ENCODE measurements at places on chromosomes 16 and 17.

- no peak for DNase-seq
These were observed 4.7 kb upstream of the KAT7 start for GRCh38 chr17:49783791-49784190.

GRCh38 chr17:20995164-20995872 lies 47.5 kb downstream of the USP22 start:
- no peak for DNase-seq

- no peak for DNase-seq
These were observed 1.8 kb upstream of the FLOT2 start for GRCh38 chr17:28899212-28899815.

- no peak for DNase-seq
These were observed 59.7 kb downstream of the PDPK1 start for GRCh38 chr16:2597560-2597902.

- no peak for DNase-seq
These were observed 21.9 kb downstream of the ORC6 start for GRCh38 chr16:46711106-46712058.

GRCh38 chr17:61575352-61575975 lies 15.6 kb downstream of the NACA2 start:
- no peak for DNase-seq

DNA sequence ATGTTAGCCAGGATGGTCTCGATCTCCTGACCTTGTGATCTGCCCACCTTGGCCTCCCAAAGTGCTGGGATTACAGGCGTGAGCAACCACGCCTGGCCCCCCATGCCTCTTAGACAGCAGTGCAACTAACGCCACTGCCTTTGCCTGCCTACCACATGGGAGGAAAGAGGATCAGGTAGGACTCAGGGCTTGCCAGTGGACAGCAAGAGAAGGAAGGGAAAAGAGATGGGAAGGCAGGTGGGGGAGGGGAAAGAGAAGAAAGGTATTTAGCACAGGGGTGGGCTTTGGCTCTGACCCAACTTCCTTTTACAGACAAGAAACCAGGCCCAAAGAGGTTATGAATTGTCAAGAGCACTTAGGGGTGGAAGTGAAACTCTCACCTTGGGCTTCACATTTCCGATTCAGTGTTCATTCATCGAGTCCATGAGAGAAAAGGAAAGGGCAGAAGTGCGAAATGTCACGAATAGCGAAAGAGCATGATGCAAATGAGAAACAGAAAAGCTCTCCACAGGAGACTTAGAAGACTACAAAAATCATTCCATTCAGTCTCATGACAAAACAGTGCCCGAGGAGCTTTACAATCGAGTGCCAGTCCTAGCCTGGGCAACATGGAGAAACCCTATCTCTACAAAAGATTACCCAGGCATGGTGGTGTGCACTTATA lies 36.4 kb downstream of the CDK5R1 start:
- no peak for DNase-seq

DNA sequence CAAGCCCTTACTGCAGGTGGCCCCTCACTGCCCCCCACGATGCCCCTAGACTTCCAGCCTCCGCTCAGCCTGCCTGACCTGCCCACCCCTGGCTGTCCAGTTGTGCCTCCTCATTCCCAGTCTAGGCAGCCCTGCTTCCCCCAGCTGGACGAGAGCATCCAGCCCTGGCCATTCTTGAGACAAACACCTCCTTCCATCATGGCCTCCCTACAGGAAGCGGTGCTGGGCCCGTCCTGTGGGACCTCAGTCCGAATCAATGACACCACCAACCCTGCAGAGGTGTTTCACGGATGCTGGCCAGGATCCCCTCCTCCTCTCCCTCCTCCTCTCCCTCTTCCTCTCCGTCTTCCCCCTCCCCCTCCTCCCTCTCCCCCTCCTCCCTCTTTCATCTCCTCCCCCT lies 28.3 kb downstream of the CCDC40 start:
- DNase-seq: no peak

- DNase-seq: no peak
These were observed 90.5 kb downstream of the C16orf78 start for GRCh38 chr16:49464093-49464492.

DNA sequence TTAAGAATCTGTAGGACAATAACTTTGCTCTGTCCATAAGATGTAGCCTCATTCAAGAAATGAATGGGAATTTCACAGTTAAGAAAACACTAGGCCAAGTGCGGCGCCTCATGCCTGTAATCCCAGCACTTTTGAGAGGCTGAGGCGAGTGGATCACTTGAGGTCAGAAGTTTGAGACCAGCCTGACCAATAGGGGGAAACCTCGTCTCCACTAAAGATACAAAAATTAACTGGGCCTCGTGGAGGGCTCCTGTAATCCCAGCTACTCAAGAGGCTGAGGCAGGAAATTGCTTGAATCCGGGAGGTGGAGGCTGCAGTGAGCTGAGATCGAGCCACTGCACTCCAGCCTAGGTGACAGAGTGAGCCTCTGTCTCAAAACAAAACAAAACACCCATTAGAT lies 19.9 kb upstream of the RSL1D1 start:
- no peak for DNase-seq

DNA sequence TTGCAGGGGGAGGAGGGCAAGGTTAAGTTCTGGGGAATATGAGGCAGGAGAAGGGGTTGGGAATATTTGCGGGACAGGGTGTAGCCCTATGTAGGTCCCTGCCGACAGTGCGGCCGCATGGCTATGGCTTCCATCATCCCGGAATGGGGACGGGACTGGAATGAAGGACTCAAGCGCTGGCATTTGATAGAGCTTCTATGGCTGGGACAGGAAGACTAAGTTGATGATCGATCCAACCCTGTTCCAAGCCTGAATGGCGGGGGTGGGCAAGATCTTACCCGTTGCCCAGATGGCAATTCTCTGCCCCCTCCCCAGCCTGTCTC lies 47.1 kb downstream of the SRCIN1 start:
- DNase-seq: no peak

GRCh38 chr17:72304859-72305258 lies 184.0 kb downstream of the SOX9 start:
- DNase-seq: no peak

DNA sequence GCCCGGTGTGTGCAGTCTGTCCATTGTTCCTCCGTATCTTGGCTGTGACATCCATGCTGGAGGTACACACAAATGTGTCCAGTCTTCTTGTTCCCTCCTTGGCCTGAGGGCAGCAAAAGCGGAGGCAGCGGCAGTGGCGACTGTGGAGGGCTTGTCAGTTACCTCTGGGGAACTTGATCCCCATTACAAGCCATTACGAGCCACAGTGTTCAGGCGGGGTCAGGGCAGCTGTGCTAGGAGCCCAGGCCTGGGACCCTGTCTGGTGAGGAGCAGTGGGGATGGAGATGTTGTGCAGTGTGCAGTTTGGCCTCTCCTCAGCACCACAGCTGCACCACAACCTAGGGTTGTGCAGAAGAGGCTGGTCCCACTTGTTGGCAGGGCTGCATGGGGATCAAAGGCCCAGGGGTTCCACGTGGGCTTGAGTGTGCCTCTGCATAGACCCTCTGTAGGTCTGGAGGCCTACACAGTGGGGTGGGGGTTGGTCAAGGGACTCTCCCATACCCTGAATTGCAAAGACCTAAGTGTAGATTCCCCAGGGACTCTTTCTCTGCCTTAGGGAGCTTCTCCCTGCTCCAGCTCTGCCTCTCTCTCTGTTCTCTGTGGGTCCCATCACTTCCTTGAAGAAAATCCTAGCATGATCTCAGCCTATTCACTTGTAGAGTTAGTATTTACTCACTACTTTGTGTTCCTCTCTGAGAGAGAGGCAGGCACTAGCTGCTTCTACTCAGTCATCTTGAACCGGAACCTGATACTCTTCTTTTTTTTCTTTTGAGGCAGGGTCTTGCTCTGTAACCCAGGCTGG lies 58.8 kb downstream of the SLFN11 start:
- no peak for DNase-seq

DNA sequence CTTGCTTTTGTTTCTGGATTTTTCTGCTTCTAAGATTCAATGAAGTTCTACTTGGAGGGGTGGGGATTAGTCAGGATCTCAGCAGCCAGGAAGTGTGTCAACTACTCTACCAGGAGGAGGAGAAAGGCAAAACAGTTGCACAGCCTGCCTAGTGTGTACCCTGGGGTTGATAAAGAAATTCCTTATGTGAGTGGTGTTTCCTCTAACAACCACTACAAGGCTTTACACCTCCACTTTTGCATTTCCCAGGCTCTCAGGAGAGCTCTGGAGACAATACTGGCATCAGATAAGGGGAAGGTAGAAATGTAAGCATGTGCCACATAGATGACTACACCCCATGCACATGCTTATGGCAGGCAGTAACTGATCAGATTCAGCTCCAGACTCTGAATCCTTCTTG lies 174.6 kb downstream of the TOX3 start:
- DNase-seq: no peak

- no peak for DNase-seq
These were observed 35.6 kb downstream of the ELAC2 start for GRCh38 chr17:12982224-12982623.

- DNase-seq: peak; percentile 37
These were observed 12.0 kb upstream of the RNF157 start for GRCh38 chr17:76252040-76252954.

GRCh38 chr16:35687071-35687470 lies 2227.7 kb downstream of the TP53TG3F start:
- DNase-seq: no peak

DNA sequence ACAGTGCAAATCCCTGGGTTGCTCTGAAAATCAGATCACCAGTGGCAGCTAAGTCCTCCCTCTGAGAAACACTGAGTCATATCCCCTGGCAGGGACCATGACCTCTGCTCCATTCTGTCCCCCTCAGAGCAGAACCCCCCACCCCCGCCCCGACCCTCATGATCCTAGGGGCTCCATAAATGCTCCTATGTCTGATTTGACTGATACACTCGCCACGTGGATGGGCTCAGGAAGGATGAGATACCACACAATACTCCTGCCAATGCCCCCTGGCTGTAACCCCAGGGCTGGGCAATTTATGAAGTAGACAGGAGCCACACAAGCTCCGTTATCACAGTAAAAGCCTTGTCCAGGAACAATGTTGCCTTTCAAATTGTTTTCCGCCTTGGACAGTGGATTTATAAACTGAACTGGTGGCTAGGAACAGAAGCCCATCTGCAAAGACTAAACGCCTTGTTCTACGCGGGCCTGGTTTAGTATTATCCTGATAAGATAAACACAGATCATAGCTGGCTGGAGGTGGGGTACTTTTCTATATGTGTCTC lies 394.8 kb downstream of the SLC39A11 start:
- DNase-seq: no peak

DNA sequence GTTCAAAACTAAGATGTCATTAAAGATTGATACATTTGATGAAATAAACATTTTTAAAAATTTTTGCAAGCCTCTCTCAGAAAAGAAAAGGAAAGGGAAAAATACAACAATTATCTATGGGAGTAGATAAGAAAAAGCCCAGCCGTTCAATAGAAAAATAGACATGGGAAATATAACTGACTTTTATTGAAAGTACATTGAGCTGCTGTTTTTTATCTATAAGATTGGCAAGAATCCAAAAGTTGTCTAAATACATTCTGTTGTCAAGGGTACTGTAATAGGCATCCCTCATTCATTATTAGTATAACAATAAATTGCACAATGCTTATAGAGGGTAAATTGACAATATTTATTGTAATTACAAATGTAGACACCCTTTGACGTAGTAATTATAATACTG lies 38.4 kb upstream of the IRX6 start:
- DNase-seq: no peak

DNA sequence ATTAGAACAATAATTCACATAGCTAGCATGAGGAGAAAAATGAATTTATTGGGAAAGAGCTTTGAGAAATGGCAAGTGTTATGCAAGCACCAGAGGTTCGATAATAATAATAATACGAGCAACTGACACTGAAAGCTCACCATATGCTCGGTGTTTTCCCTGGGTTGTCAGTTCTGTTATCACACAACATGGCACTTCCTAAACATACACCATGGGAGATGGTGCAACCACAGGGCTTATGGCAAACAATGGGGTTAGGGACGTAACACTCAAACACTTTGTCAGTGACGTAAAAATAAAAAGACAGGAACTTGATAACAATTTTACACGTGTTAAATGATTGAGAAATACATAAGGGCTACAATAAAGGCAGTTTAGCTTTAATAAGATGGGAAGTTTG lies 23.7 kb downstream of the OR1D5 start:
- no peak for DNase-seq

DNA sequence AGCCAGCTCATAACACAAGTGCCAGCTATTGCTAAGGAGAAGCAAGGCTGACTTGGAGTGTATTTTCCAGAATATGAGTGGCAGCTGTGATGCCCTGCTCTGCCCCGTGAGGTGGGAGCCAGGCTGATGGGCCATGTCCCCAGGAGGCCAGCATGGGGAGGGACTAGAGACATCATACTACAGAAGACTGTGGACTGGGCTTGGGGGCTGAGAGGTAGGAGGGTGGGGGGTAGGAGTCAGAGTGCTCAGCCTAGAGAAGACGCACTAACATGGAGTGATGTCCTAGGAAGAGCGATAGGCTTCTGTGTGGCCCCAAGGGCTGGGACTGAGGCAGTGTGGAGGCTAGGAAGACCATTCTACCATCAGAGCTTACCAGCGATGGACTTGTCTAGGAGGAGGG lies 143.7 kb downstream of the WSCD1 start:
- DNase-seq: no peak

DNA sequence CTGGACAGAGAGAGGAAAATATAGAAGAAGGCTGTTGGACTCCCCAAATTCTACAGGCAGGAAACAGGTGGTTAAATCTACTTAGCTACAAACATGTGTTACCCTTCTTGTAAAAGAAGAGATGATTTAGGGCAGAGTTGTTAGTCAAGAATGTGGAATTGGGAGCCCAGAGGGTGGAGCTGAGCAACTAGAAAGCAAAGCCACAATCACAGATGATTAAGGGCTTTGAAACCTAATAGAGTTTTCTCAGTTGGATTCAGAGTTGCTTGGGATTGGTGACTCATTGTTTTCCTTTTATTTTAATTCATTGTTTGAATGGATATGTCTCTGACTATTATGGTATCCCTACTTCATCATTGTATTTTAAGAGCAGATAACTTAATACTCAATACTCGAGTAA lies 6.2 kb downstream of the ACSM5 start:
- no peak for DNase-seq

GRCh38 chr17:14619821-14620220 lies 318.9 kb downstream of the HS3ST3B1 start:
- no peak for DNase-seq

GRCh38 chr16:57957673-57958392 lies 13.1 kb downstream of the CNGB1 start:
- DNase-seq: no peak

DNA sequence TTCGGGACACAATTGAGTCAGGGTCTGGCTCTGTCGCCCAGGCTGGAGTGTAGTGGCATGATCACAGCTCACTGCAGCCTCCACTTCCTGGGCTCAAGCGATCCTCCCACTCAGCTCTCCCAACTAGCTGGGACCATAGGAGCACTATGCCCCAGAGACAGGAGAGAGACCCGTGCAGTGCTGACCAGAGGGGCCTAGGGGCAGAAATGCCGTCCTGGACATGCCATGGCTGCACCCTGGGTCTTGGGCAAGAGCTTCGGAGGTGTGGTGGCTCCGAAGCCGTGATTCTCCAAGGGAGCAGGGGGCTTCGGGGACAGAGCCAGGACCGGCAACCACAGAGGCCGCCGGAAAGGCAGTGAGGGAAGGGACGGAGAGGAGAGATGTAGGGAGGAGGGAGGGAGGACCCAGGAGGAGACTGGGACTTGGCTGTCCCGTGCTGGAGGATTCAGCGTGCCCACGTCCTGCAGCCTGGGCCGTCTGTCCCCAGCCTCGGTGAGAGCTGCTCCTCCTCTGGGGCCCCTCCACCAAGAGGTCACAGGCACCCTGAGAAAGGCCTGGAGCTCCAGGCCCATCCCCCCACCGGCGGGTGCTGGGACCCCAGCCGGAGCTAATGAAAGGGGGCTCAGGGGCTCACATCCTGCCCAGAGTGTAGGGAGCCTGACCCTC lies 21.9 kb downstream of the TPSD1 start:
- no peak for DNase-seq
